ENCODE measurements at places on chromosomes 11 and 22.

GRCh38 chr11:118152552-118153471 is at the start of gene SCN4B:
Gene SCN4B (minus strand): TSS chr11:118152823. CDS start chr11:118152673, 150 bp downstream.
- no peak for DNase-seq

GRCh38 chr11:56846631-56847576 is 98.4 kb upstream of the OR9G4 start:
- DNase-seq: no peak

GRCh38 chr11:113994077-113994954 is 19.4 kb downstream of the HTR3A start:
- DNase-seq: no peak

GRCh38 chr22:23161029-23161428 is 15.8 kb downstream of the RAB36 start:
- no peak for DNase-seq

DNA sequence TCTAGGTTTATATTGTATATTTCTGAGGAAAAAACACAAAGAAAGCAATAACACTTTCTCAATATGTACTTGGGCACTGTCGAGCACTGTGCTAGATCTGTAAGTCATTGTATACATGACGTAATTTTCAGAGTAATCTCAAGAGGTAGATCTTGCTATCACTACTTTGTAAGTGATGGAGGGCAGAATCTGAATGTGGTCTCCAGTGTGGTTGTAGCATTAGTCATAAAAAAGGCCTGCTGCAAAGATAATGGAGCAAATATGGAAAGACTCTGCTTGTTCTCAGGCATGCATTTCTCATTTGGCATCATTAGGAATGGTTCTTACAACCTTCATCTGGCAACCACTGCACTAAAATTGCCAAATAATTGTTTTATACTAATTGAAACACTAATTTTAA is 419.8 kb upstream of the CCDC179 start:
- no peak for DNase-seq

DNA sequence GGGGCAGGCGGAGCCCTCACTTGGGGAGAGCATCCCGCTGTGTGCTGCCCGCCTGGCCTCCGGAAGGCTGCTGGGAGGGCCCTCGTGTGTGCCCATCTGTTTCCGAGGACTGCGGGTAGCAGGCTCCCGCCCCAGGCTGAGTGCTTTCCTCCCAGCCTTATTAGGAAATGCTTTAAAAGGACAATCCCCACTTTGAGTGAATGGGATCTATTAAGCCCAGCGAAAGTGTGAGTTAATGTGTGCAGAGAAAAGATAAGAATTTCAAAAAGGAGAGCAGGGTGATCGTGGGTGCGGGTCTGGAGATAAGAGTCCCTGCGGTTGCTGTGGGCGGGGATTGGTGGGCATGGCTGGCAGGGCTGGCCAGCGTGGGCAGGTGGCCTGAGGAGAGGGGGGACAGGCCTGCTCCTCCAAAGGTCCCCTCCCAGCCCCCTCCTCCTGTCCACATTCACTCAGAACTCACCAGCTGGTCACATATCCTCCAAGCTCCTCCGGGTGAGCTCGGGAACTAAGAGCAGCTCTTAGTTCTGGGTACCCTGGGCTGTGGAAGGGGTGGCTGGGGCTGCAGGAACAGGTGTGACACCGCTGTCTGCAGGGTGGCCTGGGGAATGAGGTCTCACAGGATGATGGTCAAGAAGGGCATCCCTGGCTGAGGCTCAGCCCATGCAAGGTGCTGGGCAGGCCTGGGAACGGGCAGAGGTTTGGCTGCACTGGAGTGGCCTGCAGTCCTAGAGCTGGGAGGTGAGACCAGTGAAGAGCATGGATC is 1260.3 kb downstream of the BRD1 start:
- DNase-seq: peak; percentile 55

GRCh38 chr11:71300187-71300586 is 47.8 kb upstream of the SHANK2 start:
- no peak for DNase-seq

GRCh38 chr11:14340721-14341120 is 18.3 kb downstream of the RRAS2 start:
- DNase-seq: no peak

DNA sequence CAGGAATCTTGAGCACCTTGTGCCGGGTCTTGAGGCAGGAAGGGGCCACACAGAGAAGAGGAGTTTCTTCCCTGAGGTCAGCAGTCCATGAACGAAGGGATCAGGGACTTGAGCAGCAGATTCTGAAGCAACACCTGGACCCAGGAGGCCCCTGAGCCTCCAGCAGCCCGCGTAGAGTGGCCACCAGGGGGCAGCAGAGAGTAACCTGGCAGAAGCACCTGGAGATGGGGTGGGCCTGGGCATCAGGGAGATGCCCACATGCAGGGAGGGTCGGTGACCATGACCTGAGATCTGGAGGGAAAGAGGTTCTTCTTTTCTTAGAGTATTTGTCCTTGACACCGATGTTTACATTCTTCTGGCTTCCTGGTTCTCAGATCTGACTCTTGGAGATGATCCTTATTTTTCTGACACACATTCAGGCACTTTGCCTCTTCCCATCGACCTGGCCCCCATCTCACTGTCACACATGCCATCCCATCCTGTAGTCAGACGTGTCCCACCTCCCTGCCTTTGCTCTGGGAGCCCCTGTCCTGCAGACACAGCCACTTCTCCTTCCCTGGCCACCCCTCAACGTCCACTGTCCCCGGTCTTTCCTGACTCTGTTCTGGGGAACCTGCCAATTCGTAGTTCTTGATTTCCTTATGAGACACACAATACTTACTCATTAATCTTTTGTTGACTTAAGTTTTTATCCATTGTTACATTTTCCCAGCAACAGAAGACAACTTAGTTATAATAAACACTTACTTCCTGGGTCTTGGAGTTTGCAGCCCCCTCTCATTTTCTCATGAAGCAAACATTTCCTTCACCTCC is 66.5 kb downstream of the GGTLC2 start:
- no peak for DNase-seq

- DNase-seq: no peak
Observed at GRCh38 chr11:103109818-103110388, 677 bp downstream of the DYNC2H1 start.

DNA sequence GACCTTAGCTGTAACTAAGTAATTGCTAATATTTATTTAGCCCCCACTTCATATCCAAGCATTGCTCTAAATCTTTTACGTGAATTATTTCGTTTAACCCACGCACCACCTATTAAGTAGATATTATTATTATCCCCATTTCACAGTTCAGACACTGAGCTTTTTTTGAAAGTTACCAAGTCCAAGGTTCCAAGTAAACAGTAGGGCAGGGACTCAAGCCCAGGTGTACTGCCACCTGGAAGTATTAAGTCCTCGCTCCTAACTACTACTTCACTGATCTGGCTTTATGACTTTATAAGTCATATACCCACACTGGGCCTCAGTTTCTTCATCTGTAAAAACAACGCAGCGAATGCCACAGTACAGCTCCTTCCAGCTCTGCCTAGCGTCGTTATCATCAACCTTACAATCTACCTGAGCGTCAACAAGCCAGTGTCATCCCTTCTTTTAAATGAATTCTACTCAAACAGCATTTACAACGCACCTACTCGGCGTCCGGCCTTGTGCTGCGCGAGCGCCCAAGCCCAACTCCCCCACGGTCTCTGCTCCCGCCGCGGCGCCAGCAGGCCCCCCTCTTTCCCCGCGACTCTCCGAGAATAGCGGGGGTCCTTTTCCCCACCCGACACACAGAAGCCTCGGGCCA is 624 bp downstream of the TMEM41B start:
- DNase-seq: no peak

- DNase-seq: no peak
Observed at GRCh38 chr22:43837666-43838065, 24.6 kb downstream of the SULT4A1 start.

DNA sequence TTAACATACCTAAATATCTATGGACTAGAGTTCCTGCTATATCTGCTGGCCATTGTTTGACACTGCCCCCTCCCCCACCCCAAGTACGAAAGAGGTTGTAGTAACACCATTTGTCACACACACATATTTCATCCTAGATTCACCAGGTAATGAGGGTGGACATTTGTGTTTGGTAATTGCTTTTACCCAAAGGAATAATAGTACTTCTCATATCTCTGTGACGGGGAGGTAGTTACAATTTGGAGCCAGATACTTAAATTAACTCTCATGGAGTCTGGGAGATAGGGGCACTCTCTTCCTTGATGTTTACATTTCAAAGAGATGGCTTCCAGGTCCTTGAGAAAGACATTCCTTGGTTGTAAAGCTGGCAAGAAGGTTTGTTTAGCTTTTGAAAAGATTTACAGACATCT is 38.7 kb downstream of the REXO2 start:
- no peak for DNase-seq

GRCh38 chr11:27055065-27055682 is 14.6 kb downstream of the BBOX1 start:
- DNase-seq: no peak

- DNase-seq: no peak
Observed at GRCh38 chr11:127381247-127381646, 380.7 kb upstream of the KIRREL3 start.

GRCh38 chr11:9862981-9863380 is 199.1 kb downstream of the SWAP70 start:
- peak; percentile 92 for DNase-seq

- DNase-seq: no peak
Observed at GRCh38 chr11:128687321-128687720, 6.6 kb upstream of the FLI1 start.

DNA sequence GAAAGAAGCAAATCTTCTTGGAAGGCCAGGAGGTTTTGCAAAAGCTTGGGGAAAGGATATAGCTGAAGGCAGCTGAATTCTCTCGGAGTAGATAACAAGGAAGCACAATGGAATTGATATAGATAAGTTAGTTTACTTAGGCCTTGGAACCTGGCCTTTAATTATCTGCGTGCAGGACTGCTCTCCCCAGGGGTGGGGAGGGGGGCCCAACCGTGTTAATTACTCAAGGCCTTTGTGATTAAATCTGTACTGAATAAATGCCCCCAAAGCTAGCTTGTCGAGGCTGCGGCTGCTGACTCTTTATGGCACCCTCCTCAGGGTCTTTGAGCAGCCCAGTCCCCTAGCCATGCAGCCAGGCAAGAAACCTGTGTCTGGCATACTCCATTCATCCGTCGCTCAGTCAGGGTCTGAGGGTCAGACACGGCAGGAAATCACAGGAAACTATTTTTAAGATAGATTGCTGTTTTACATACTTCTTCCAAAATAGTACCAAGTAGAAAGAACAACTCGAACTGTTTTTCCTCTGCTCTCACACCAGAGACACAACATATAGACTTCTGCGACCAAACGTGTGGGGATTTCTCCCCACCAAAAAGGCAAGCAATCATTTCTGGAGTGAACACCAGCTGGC is 36.5 kb downstream of the MS4A2 start:
- DNase-seq: no peak

DNA sequence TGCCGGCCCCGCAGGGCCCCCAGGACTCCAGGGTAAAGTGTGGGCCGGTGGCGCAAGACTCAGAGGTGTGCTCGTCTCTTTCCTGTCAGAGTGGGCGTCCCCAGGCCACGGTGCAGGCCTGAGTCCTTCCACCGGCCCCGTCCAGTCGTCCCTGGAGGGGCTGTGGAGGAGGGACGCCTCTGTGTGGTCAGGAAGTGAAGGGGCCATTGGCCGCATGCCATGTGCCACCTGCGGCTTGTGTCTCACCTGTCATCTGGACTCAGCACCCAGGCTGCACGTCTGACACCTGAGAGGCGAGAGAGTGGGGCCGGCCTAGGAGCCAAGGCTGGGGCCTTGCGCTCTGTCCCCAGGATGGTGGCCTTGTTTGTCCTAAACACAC is 25.2 kb downstream of the MUC6 start:
- DNase-seq: no peak

DNA sequence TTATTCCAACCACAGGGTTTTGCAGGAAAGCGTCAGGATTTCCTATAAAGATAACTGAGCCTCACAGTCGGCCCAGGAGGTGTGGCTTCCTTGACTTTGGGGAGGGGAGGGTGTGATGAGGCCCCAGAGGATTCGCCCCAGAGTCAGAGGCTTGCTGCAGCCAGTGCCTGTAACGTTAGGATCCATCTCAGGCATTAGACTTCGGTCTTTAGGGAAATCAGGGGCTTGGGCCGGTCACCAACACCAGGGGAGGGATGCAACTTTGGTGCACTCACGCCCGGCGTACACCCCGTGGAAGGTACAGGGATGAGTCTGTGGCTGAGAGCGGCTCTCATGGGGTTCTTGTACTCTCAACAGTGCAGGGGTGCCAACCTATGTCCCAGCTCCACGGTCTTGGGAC is 5.7 kb upstream of the ANO1 start:
- DNase-seq: no peak

DNA sequence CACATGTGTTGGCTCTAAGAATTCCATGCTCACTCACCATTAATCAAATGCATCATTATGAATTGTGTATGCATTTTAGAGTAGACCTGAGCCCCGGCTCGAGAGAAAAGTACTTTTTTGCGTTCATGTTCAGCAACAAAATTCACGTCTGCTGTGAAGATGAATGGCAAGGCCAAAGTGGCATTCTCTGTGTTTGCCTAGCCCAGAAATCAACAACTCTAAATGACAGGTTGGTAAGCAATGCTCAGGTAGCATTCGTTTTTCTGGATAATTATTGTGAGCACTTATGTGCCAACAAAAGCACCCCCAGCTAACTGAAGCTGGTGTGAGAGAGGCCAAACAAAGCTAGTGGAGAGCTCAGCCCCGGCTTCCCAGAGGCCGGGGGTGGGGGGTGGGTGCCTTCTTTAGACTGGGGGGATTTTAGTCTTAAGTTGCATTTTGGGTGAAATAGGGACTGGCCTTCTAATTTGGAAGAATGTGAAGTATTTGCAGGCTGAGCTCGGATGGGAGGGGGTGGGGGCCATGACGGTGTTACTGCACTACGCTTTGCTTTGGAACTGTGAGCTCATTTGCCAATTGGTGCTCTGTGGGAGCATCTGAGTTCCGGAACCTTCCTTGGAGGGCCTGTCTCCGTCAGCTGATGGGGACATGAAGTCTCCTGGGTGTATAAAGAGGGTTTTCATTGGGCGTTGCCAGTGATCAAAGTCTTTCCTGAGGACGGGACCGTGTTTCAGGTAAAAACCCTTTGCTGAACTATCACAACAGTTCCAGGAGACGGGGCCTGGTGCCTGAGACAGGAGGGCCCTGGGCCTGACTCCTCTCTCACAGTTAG is 29.0 kb upstream of the ALX4 start:
- DNase-seq: no peak

DNA sequence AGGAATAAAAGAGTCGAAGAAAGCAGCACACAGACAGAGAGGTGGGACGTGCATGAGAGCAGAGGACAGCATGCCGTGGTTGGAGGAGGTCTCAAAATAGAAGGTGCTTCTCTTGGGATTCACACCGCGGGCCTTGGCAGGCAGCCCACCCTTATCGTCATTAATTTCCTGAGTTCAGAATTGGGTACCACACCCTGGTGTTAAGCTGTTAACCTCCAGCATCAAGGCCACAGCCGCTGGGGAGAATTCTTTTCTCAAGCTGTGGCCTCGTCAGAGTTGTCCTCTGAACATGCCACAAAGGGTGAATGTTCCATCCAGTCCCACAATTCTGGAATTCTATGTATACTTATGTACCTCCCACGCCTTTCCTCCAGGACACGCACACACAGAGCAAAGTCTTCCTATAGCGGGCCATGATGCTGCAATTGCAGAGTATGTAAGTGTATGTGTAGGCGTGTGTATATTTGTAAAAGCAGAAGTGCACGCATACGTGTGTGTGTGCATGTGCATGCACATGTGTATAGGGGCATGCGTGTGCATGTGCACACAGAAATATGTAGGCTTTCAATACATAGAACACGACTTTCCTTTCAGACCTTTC is 39.0 kb downstream of the ADAMTS8 start:
- no peak for DNase-seq

GRCh38 chr11:110463153-110463552 is 33.4 kb downstream of the FDX1 start:
- no peak for DNase-seq
